Large intestine (tissue), 12 donors: ENCODE measurements at places on chromosomes 6 and 20. TPM values are rescaled to one million over a fixed set of nuclear protein-coding genes. Genes with fewer than 3 reads are reported as not detected.

Gene THBS2
- polyA plus RNA-seq: 10.7 TPM

Gene GMDS
- polyA plus RNA-seq: 58.9 TPM

Gene BPIFB1
- polyA plus RNA-seq: not detected

- H3K36me3 ChIP-seq: no peaks in the 10 kb centered on the region
- no peak overlapping the region for H3K27ac ChIP-seq
- no peaks in the 10 kb centered on the region for H3K4me1 ChIP-seq
- DNase-seq: no peak
- H3K27me3 ChIP-seq: no peaks in the 10 kb centered on the region
- no peak overlapping the region for H3K4me3 ChIP-seq
Observed at GRCh38 chr6:23154159-23154558, 584.8 kb downstream of the HDGFL1 start.

Gene WFDC10B
- polyA plus RNA-seq: not detected

- no peaks in the 10 kb centered on the region for H3K27me3 ChIP-seq
- H3K27ac ChIP-seq: no peak overlapping the region
- H3K36me3 ChIP-seq: peaks cover 30% of the 10 kb centered on the region
- H3K4me1 ChIP-seq: no peaks in the 10 kb centered on the region
- no peak overlapping the region for H3K4me3 ChIP-seq
- DNase-seq: no peak
Observed at GRCh38 chr6:127967708-127968107, 66.8 kb upstream of the THEMIS start.

DNA sequence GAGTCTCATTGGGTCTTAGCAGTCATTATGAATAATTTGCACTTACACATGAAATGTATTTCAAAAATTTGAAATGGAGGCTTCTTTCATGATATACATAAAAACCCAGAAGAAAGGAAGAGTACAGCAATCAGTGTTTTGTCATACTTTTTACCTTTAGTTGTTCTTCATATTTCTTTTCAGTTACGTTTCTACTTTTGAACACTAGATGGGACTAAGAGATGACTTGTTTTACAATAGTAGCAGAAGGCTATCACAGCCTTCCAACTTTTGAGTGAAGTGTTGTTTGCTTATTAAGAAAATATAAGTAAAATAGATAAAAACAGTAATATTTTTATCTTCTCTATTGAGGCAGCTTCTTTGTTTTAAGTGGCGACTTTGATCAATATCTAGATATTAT is 58.1 kb downstream of the L3MBTL3 start:
- H3K4me1 ChIP-seq: no peaks in the 10 kb centered on the region
- no peak overlapping the region for H3K27ac ChIP-seq
- H3K36me3 ChIP-seq: peaks cover 21% of the 10 kb centered on the region
- DNase-seq: no peak

DNA sequence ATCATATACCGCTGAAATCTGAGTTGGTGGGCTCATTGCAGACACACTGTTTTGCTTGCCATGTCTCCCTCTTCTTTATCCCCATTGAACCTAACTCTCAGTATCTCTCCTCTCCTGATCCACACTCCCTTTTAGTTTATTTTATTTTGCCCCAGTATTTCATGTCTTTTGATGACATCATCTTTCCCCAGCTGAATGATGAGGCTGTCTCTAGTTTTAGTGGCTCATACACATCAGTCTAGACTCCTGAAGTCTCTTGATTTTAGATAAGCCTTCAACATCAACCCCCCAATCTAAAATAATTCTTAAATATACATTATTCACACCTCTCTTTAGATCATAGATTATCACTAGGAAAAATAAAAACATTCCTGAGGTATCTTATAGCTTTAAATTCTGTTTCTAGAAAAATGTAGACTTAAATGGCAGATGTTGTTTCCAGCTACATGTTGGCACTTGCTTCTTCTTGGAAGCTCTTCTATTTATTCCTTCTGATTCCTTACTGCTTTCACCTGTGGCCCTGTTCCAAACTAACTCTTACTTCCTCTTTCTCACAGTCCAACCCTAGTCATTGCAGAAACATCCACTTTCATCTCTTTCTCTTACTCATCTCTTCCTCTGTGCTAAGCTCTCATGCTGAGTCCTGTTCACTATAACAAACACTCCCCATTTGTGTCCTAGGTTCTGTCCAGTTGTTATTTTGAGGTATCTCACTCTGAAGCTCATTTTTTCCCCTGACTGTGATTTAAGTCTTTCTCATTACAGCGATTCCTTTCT is 191.9 kb upstream of the SLC35B3 start:
- H3K27ac ChIP-seq: no peak overlapping the region
- no peak overlapping the region for H3K4me3 ChIP-seq
- H3K4me1 ChIP-seq: no peaks in the 10 kb centered on the region
- DNase-seq: no peak

Gene MDFI
- 22.1 TPM for polyA plus RNA-seq

Gene PNPLA1
- polyA plus RNA-seq: 3.3 TPM

Gene MUC21
- not detected for polyA plus RNA-seq

Gene FAM83D
- polyA plus RNA-seq: 7.8 TPM

DNA sequence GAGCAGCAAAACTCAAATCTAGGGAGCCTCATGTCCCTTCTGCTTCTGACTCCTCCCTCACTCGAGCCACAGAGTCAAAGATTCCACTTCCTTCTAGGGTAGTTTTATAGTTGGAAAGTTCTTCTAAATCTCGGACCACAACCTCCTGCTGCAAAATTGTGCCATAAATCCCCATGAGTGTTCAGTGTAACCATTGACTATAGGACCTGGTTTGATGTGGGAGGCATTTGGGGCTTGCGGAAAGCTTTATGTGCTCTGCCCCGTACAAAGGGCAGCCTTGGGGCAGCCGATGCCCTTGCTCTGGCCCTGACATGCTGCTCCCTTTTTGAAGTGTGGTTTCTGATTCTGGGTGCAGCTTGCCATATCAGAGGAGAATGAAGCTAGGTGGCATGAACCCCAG is 43.6 kb upstream of the IER3 start:
- H3K4me3 ChIP-seq: no peak overlapping the region
- H3K4me1 ChIP-seq: no peaks in the 10 kb centered on the region
- no peaks in the 10 kb centered on the region for H3K27me3 ChIP-seq
- H3K27ac ChIP-seq: no peak overlapping the region

Gene PRICKLE4
- polyA plus RNA-seq: 3.7 TPM

Gene CLIC5
- polyA plus RNA-seq: 111 TPM

Gene LY6G5C
- 2.6 TPM for polyA plus RNA-seq
